ENCODE measurements at places on chromosomes 12 and 14. TPM values are rescaled to one million over a fixed set of nuclear protein-coding genes. Genes with fewer than 3 reads are reported as not detected.

The PDE3A gene
- total RNA-seq, result 2.2 TPM

The RFLNA gene
- total RNA-seq, result not detected

The CMKLR1 gene
- 53.2 TPM for total RNA-seq

The TGM1 gene
- total RNA-seq, result 5.9 TPM
